Kidney (tissue), 22 donors: ENCODE measurements at places on chromosomes 2 and 18. TPM values are rescaled to one million over a fixed set of nuclear protein-coding genes. Genes with fewer than 3 reads are reported as not detected.

- no peaks in the 10 kb centered on the region for H3K27me3 ChIP-seq
- H3K4me1 ChIP-seq, result no peaks in the 10 kb centered on the region
- no peak overlapping the region for H3K27ac ChIP-seq
These were observed 72.5 kb upstream of the CYP26B1 start for GRCh38 chr2:72220170-72220569.

DNA sequence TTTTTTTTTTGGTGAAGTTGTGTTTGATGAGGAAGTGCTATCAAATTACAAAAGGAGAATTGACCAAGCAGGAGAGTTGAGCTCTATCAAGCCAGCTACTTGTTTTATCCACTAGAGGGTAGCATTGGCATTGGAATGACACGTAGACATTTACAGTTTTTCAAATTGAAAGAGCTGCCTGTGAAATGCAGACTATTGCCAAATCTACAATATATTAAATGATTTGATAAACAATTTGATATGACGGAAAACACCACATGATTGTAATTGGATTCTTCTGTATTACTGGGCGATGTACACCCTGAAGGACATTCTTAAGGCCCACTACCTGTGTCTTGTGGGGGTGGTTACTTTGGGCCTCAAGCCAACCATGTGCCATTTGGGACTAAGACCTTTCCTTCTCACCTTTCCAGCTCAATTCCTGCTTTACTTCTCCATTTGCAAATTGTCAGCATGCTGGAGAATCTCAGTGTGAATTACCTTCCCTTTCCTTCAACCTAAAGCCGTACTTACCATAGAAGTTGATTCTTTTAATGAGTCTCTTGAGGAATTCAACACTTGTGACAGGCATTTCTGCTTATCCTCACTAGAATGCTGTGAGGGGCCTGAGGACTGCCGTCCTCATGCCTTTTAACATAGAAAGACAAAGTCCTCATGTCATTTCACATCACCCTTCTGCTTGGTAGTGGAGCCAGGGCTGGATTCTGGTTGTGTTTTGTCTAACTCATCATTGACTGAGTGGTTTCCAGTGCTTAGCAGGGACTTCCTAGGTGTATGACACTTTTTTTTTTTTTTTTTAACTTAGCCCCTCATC, 134.8 kb upstream of the THUMPD2 start:
- no peak overlapping the region for H3K27ac ChIP-seq
- DNase-seq, result peak; percentile 91
- no peak overlapping the region for H3K4me3 ChIP-seq

- no peak for DNase-seq
- no peak overlapping the region for H3K27ac ChIP-seq
- no peaks in the 10 kb centered on the region for H3K27me3 ChIP-seq
- H3K4me3 ChIP-seq, result no peak overlapping the region
These were observed 106.1 kb downstream of the ICA1L start for GRCh38 chr2:202765436-202765835.

GRCh38 chr2:22912398-22912797, 472.6 kb upstream of the KLHL29 start:
- H3K27me3 ChIP-seq, result no peaks in the 10 kb centered on the region
- H3K4me1 ChIP-seq, result no peaks in the 10 kb centered on the region
- H3K4me3 ChIP-seq, result no peak overlapping the region
- DNase-seq, result no peak

GRCh38 chr2:112768432-112768831, 4.0 kb upstream of the CKAP2L start:
- DNase-seq, result no peak
- H3K4me1 ChIP-seq, result no peaks in the 10 kb centered on the region
- H3K36me3 ChIP-seq, result no peaks in the 10 kb centered on the region
- no peak overlapping the region for H3K27ac ChIP-seq

- DNase-seq, result no peak
- H3K27ac ChIP-seq, result no peak overlapping the region
- H3K27me3 ChIP-seq, result no peaks in the 10 kb centered on the region
These were observed 174.9 kb downstream of the EPHA4 start for GRCh38 chr2:221397187-221397586.

GRCh38 chr2:108855194-108855593, 68.6 kb downstream of the CCDC138 start:
- DNase-seq, result no peak
- H3K27me3 ChIP-seq, result no peaks in the 10 kb centered on the region
- H3K4me1 ChIP-seq, result no peaks in the 10 kb centered on the region
- H3K27ac ChIP-seq, result no peak overlapping the region
- no peak overlapping the region for H3K4me3 ChIP-seq

- H3K27ac ChIP-seq, result no peak overlapping the region
- DNase-seq, result no peak
- H3K36me3 ChIP-seq, result no peaks in the 10 kb centered on the region
These were observed 147.2 kb downstream of the ASB1 start for GRCh38 chr2:238573916-238574315.

GRCh38 chr2:139360654-139361053, 580.5 kb upstream of the NXPH2 start:
- no peak overlapping the region for H3K4me3 ChIP-seq
- no peak overlapping the region for H3K27ac ChIP-seq
- H3K27me3 ChIP-seq, result no peaks in the 10 kb centered on the region
- H3K36me3 ChIP-seq, result no peaks in the 10 kb centered on the region

DNA sequence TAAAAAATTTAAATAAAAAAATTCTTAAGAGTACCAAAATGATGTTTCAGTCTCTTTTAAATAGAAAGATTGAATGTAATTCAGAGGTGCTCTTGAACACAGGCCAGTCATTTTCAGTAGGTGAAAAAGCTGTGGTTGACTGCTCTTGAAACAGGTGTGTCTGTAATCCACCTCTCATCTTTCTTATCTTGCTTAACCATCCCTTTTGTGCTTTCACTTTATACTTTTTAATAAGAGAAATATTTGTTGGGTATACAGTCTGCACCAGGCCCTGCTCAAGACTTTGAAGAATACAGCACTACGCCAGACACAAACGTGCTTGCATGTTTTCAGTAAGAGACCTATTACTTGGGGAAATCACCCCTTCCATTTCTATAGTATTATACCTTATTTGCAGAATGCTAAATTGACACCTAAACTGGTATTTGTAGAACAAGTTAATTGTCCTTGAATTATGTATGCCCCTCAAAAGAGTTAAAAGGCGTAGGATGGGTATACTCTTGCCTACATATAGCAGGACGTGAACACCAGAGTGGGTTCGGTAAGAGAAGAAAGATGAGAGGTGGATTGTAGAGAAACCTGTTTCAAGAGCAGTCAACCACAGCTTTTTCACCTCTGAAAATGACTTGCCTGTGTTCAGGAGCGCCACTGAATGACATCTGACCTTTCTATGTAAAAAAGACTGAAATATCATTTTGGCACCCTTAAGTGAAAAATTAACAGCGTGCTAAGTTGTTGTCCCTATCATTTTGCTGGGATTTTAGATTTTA, 4.0 kb upstream of the RTN4 start:
- no peak overlapping the region for H3K27ac ChIP-seq
- no peak for DNase-seq
- H3K36me3 ChIP-seq, result no peaks in the 10 kb centered on the region
- no peaks in the 10 kb centered on the region for H3K27me3 ChIP-seq

DNA sequence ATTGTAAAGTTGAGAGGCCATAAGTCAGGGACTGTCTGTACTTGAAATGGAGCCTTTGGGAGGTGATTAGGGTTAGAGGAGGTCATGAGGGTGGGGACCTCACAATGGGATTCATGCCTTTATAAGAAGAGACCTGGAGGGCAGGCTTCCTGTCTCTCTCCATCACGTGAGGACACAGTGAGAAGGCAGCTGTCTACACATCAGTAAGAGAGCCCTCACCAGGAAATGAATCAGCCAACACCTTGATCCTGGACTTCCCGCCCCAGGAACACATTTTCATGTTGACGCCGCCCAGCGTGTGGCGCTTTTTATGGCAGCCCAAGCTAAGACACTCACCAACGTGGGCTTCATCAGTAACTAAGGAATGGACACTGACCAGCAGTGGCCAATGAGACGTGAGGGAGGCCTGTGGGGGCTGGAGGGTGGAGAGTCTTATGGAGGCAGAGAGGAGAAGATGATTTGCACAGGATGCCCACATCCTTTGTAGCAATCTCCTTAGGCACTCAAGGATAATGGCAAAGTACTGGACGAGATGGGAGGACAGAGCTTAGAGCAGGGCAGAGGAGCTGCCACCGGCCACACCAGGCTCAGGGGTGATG, 162.7 kb downstream of the EIPR1 start:
- H3K4me3 ChIP-seq, result no peak overlapping the region
- H3K27me3 ChIP-seq, result no peaks in the 10 kb centered on the region
- no peak for DNase-seq
- no peaks in the 10 kb centered on the region for H3K4me1 ChIP-seq
- no peaks in the 10 kb centered on the region for H3K36me3 ChIP-seq
- H3K27ac ChIP-seq, result no peak overlapping the region

DNA sequence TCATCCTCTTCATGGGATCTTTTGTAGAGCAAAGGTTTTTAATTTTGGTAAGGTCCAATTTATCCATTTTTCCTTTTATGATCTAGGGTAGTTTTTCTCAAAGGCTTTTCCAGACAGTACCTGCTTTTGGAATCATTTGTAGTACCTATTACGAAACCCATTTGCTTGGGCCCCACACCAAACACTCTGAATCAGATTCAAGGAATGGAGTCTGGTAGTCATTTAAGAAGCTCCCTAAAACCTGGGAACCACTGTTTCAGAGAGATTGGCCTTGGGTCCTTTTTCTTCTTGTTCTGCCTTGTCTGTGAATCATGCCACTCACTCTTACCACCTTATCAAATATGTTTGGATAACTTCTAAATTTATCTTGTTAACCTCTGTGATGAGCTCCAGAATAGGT, 40.3 kb downstream of the OSBPL6 start:
- no peak overlapping the region for H3K27ac ChIP-seq
- DNase-seq, result no peak
- H3K4me3 ChIP-seq, result no peak overlapping the region

GRCh38 chr18:39272230-39272629, 1706.6 kb upstream of the CELF4 start:
- no peak overlapping the region for H3K27ac ChIP-seq
- no peak for DNase-seq
- H3K4me3 ChIP-seq, result no peak overlapping the region
- H3K4me1 ChIP-seq, result no peaks in the 10 kb centered on the region
- H3K27me3 ChIP-seq, result no peaks in the 10 kb centered on the region

GRCh38 chr2:9699139-9700108, 68.6 kb upstream of the YWHAQ start:
- H3K27me3 ChIP-seq, result no peaks in the 10 kb centered on the region
- no peak overlapping the region for H3K27ac ChIP-seq
- H3K4me3 ChIP-seq, result no peak overlapping the region
- no peaks in the 10 kb centered on the region for H3K4me1 ChIP-seq
- no peaks in the 10 kb centered on the region for H3K36me3 ChIP-seq

DNA sequence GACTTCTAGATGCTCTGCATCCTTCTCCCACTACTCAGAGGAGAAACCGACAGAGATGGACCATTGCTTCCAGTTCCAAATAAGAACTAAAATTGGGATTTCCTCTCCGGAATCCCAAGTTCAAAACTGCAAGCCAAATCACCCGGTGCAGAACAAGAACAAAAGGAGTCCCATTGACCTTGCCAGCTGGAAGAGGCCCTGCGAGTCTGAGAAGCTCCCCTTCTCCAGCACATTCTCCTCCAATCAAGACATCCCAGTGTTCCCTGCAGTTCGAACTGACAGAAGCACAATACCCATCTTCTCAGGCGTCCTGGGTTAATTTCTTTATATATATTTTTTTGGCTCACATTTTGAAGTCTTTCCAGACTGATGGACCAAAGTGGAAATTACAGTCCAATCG, 195.3 kb upstream of the MEIS1 start:
- H3K36me3 ChIP-seq, result no peaks in the 10 kb centered on the region
- no peak overlapping the region for H3K4me3 ChIP-seq
- no peak overlapping the region for H3K27ac ChIP-seq

DNA sequence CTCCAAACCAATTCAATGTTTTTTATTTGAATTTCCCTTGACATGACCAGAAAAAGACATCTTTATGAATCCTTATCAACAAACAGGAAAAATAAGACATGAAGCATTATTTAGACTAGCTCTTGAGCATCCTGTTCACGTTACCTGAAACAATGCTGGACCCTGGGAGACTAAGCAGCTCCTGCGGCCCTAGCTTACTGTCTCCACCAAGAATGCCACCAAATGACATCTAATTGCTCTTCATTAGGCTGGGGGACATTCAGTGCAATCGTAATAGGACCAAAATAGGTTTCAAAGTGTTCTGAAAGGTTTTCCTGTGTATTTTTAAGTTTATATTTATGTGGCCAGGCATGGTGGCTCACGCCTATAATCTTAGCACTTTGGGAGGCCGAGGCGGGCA, 25.5 kb downstream of the NFE2L2 start:
- no peaks in the 10 kb centered on the region for H3K27me3 ChIP-seq
- H3K4me3 ChIP-seq, result no peak overlapping the region
- peaks cover 55% of the 10 kb centered on the region for H3K4me1 ChIP-seq

DNA sequence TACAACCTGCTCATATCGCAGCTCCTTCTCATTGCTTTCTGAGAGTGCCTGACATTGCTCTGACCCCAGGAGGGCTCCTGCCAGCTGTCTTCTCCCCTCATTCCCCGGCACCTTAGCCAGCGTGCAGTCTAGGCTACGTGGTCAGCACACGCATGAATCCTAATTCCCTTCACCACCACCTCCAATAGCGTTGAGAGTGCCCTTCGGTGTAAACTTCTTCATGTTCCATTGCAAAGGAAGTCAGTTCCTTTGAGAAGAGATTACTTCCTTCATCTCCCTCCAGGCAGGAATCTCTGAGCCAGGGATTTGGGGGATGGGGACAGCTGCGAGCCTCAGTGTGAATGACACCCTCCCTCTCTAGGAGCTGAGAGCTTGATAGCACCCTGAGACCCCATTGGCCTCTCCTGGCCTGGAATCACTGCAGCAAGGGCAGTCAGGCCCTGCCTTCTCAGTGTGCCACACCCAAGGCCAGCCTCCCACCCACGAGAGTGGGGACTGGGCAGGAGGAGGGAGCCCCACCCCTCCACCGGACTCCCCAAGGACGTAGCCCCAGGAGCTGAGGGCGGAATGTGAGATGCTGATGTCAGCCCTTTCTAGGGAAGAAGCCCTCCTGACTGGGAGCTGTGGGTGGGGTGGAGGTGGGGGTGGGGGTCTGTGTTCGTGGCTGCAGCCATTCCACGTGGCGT, 53.4 kb downstream of the SLC66A2 start:
- peak; percentile 6 for DNase-seq
- no peak overlapping the region for H3K27ac ChIP-seq
- no peaks in the 10 kb centered on the region for H3K4me1 ChIP-seq
- no peaks in the 10 kb centered on the region for H3K36me3 ChIP-seq

- H3K36me3 ChIP-seq, result no peaks in the 10 kb centered on the region
- H3K27me3 ChIP-seq, result no peaks in the 10 kb centered on the region
- H3K27ac ChIP-seq, result no peak overlapping the region
- no peak for DNase-seq
- H3K4me3 ChIP-seq, result no peak overlapping the region
These were observed 54.8 kb downstream of the RTP5 start for GRCh38 chr2:241924069-241924908.

Gene MATN3
- polyA plus RNA-seq, result 2.3 TPM

Gene BCL2L11
- 6.5 TPM for polyA plus RNA-seq

Gene CHAC2
- polyA plus RNA-seq, result 3.7 TPM

Gene PAPOLG
- polyA plus RNA-seq, result 3.0 TPM
